Mesenteric fat pad (tissue), 1 donor: ENCODE measurements at places on chromosomes 12 and 14. TPM values are rescaled to one million over a fixed set of nuclear protein-coding genes. Genes with fewer than 3 reads are reported as not detected.

The SUOX gene
- 27.7 TPM for total RNA-seq

- DNase-seq: no peak
These were observed 314.2 kb upstream of the PRICKLE1 start for GRCh38 chr12:42903736-42904135.

- no peak for DNase-seq
These were observed 149.2 kb upstream of the FUT8 start for GRCh38 chr14:65263177-65263788.

The PRIMA1 gene
- total RNA-seq: 1.3 TPM

GRCh38 chr12:109387425-109388166 lies 39.9 kb downstream of the MYO1H start:
- DNase-seq: no peak

The C12orf42 gene
- not detected for total RNA-seq

- DNase-seq: no peak
These were observed 48.1 kb upstream of the TMED10 start for GRCh38 chr14:75224561-75224960.

The GARIN6 gene
- total RNA-seq: not detected

The SCAF11 gene
- total RNA-seq: 115 TPM

DNA sequence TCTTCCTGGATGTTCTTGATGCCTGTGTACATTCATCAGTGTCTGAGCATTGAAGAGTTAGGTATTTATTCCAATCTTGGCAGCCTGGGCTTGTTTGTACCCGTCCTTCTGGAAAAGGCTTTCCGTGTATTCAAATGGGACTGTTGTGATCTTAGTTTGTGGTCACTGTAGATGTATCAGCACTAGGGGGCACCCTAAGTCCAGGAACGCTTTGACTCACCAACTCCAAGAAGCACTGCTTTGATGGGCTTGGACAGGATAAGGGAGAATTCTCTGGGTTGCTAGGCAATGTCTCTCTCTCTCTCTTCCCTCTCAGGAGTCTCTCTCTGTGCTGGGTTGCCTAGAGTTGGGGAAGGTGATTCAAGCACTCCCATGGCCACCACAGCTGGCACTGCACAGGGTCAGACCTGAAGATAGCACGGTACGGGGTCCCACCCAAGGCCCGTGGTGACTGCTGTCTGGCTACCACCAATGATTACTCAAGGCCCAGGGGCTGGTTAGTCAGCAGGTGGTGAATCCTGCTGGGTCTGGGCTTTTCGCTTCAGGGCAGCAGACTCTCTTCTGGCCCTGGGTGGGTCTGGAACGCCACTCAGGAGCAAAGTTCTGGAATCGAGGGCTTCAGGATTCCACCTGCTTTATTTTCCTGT lies 211.1 kb upstream of the RGS6 start:
- no peak for DNase-seq

The BDKRB1 gene
- 0.71 TPM for total RNA-seq

- DNase-seq: no peak
These were observed 416.6 kb downstream of the LRIG3 start for GRCh38 chr12:58503731-58504130.

DNA sequence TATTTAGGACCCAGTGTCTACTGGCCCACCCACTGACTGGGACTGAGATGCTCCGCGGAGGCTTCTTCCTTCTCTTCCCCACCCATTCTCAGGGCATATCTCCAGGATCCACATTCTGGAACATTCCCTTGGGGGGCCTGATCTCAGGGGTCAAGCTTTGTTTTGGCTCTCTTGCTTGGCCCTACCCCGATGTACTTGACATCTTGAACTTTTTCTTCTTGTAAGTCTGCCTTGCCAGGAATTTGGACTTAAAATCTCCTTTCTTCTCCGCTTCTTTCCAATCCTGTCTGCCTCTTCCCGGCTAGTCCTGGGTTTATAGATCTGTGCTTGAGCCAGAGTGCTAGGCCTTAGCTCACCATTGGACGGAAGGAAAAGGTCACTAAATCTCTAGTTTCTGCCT lies 22.1 kb downstream of the DACT1 start:
- DNase-seq: no peak

The HHIPL1 gene
- 3.8 TPM for total RNA-seq

The DLGAP5 gene
- total RNA-seq: not detected

The GRIP1 gene
- total RNA-seq: 1.6 TPM

DNA sequence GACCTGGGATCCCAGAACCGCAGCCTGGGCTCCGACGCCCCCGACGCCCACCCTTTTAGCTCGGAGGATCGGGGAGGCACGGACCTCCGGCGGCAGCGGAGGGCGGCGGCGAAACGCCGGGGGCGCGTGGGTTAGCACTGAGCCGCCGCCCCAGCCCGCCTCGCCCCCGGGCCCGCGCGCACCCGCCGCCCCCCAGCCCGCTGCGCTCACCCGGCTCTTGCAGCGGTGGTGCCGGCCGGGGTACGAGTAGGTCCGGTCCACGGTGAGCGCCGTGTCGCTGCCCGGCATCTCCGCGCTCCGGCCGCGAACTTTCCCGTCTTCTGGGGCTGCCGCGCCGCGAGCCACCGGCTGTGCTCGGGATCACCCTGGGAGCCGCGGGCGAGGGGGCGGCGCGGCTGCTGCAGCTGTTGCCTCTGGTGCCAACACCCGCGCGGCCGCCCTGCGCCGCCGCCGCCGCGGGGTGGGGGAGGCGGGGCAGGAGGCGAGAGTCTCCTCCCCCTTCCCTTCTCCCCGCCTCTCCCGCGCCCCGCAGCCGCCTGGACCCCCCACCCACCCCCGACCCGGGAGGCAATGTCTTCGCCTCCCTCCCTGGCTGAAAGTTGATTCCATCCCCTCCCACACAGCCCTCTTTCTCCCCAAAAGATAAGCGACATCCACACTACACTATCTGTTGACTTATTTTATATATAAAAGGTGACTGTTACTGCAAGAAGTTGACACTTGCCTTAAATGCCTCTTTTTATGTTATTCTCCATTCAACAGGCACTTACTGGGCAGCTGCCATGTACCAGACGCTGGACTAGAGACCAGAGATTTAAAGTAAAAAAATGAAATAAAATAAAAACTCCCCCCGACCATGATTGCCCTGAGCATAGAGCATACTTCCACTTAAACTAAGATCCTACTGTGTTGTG lies at the start of gene TMCC3:
TMCC3 (minus strand) TSS at position 415 of the 914 bp plus-strand sequence; CDS start at position 288, 127 bp downstream.
- DNase-seq: peak; percentile 91

The SP7 gene
- total RNA-seq: not detected

DNA sequence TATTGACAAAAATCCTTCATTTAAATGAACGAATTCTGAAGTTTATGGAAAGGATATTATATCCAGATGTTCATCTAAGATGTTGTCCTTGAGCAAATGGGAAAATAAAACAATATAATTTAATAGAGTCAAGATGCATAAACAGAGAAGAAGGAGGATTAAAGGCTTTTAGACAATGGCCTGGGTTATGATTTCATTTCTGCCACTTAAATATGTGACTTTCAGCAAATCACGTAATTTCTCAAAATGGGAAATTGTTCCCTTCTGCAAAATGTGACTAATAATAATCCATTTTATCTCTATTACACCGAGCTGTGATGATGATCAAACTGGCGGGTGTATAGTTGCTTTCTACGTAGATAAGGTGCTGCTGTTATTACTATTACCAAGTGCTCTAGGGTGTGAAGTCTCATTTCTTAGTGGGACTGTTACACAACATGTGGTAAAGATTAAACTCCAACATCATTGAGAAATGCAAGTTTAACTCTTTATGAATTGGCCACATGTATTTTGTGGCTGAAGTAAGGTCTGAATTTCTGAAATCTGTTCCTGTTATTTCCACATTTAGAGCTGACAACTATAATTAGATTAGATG lies 157.0 kb downstream of the MYRFL start:
- DNase-seq: no peak

The TMCC3 gene
- total RNA-seq: 15.8 TPM

DNA sequence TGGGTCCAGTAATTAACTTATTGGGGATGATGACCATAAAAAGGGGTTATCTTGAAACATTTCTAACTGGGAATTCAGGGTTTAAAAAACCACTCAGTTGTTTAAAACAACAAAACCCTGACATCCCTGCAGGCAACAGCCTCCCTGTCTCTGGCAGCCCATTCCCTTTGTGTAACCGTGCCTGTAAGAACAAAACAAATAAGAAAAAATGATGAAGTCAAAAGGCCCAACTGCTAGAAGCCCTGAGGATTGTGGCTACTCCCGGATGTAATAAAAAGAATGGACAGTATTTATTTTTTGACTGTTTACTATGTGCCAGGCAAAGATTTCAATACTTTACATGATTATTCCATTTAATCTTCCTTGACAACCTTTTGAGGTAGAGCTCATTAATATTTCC lies 75.3 kb downstream of the TMCC3 start:
- no peak for DNase-seq

- no peak for DNase-seq
These were observed 69.9 kb downstream of the ARL6IP4 start for GRCh38 chr12:123050331-123050831.

The HOXC5 gene
- 0.55 TPM for total RNA-seq

DNA sequence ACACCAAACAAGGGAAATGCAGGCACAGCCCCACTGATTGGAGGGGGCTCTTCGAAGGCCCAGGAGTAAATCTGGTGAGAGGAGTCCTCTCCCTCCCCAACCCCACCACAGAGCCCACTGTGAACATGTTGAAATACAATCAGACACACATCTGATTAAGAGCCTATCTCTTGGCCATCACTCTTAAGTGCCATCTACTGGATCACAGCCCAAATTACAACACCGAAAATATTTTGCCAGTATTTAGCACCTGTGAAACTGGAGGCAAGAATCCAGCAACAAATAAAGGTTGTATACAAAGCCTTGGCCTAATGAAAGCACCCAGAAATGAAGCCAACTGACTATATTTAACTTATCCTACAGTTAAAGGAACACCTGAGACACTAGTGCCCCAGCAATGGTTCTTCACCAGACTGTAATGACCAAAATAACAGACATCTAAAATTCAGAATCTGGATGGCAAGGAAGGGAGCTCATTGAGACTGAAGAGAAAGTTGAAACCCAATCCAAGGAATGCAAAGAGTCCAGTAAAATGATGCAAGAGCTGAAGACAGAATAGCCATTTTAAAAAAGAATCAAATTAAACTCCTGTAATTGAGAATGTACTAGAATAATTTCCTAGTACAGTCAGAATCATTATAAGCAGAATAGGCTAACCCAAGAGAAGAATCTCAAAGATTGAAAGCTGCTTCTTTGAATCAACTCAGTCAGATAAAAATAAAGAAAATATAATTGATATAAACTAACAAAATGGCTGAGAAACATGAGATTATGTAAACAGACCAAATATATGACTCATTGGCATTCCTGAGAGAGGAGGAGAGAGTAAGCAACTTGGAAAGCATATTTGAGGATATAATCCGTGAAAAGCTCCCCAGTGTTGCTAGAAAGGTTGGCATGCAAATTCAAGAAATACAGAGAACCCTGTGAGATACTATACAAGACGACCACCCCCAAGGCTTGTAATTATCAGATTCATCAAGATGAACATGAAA lies 1117.0 kb downstream of the FLRT2 start:
- DNase-seq: no peak

DNA sequence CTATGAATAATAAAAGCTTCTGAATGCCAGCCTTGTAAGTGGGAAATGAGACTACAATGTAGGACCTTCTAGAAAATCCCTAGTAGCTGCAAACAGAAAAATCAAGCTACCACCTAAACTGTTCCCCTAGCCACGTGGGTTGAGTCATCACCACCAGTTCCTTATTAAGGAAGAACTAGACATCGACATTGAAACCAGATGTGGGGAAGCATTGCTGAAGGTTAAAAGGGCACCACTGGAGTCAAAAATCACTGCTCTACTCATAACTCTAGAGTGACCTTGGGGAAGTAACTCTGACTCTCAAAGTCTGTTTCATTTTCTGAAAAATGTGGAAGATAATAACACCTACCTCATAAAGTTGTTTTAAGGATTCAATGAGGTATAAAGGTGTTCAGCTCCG lies 9.4 kb upstream of the CNIH1 start:
- DNase-seq: no peak

The WSCD2 gene
- total RNA-seq: 0.42 TPM

The TAS2R14 gene
- 2.4 TPM for total RNA-seq

DNA sequence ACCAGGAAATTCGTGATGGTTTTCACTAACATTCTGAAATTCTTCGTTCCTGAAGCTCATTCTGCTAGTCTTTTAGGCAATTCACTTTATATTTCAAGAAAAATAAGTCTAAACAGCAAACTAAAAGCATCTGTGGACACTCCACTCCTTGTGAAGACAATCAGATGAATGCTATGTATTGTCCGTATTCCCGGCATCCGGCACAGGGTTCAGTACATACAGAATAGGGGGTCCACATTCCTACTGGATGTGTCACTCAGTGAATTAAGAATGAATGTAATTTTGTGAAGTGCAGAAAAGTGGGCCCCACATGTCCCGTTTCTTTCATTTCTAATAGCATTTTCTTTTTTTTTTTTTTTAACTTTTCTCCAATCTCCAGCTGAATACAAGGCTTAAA lies 241.3 kb downstream of the GRIN2B start:
- DNase-seq: no peak

The GALNT6 gene
- 8.3 TPM for total RNA-seq

GRCh38 chr14:28759653-28760313 lies 6.8 kb upstream of the FOXG1 start:
- no peak for DNase-seq

DNA sequence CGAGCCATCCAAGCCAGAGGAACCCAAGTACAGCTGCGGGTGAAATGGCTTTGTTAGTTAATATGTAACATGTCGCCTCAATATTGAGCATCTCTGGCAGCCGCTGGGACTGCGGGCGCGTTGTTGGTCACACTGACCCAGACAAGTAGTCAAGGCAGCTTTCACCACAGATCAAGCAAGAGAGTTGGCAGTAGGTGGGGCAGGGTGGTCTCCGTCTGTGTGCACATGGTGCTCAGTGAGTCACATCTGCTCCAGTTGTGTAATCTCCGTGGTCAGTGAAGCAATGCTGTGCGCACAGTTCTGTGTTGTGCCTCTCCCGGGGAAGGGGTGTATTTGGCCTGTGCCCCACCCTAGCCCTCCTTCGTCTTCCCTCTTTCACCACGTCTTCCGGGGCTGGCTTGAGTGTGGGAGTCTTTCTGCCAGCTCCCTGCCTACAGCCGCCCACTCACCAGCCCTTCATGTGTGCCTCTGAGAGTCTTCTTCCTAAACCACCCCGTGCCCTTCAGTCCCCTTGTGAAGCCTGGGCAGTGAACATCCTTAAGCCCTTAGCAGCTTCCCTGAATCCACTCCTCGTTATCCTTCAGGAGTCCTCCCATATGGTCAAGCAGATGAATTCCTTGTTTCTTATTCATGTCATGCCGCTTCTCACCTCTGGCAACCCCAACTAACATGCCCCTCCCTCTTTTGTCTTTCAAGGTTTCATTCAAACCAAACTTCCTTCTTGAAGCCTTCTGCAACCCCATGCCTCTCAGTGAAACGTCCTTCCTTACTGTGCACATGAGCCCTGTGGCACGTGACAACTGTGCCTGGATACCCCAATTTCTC lies 242.1 kb downstream of the CACNA1C start:
- DNase-seq: peak; percentile 88

DNA sequence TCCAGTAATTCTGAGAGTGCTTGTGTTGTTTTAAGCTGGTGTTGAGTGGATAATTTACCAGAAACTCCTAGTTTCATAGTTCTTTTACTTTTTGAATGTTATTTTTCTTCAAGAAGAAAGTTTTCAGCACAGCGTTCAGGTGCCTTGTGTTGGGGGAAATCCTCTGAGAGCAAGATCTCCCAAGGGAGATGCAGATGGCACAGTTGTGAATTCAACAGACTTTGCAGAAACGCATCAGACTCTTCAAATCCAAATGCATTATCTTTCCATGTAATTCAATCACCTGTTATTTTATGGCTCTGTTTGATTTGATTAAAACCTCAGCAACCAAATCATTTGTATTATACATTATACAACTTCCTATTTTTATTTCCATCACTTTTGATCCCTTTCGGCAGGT lies 439.9 kb downstream of the EGLN3 start:
- no peak for DNase-seq
